ENCODE measurements at places on chromosomes 12 and 14. TPM values are rescaled to one million over a fixed set of nuclear protein-coding genes. Genes with fewer than 3 reads are reported as not detected.

- DNase-seq: no peak
Observed at GRCh38 chr14:67317822-67318221, 41.8 kb downstream of the ATP6V1D start.

GRCh38 chr12:100798286-100799160 is 3.9 kb downstream of the ANO4 start:
- no peak for DNase-seq

DNA sequence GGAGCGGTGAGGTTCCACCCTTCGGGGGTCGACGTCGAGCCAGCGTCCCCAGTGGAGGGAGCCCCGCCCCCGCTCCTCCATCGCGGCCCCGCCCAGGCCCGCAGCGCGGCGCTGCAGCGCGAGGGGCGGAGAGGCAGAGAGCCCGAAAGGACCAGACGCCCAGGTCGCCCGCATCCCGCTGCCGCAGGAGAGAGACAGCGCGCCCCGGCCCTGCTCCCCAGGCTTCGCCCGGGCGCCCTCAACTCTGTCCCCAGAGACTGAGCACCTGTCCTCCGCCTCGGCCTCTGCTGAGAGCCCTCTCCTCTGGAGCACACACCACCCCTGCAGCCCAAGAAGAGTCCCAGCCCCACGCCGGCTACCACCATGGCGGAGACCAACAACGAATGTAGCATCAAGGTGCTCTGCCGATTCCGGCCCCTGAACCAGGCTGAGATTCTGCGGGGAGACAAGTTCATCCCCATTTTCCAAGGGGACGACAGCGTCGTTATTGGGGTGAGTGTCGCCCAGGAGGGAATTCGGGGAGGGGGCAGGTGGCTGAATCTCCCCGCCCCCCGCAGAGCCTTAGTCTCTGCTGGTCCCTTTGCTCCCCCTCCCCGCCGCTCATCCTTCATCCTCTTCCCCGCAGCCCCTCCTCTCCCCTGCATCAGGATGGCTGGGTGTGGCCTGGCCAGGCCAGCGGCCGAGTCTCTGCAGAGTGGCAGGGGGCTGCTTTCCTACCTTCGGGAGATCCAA is at the start of gene KIF5A:
KIF5A (plus strand) TSS at position 136 of the 732 bp plus-strand sequence; CDS start at position 364, 228 bp downstream.
- peak; percentile 61 for DNase-seq

CCDC196 gene
- total RNA-seq: not detected

SPX gene
- 0.39 TPM for total RNA-seq
